ENCODE measurements at places on chromosomes 5 and 9.

GRCh38 chr5:136133922-136134379 is 1.3 kb downstream of the SMAD5 start:
- DNase-seq = no peak

DNA sequence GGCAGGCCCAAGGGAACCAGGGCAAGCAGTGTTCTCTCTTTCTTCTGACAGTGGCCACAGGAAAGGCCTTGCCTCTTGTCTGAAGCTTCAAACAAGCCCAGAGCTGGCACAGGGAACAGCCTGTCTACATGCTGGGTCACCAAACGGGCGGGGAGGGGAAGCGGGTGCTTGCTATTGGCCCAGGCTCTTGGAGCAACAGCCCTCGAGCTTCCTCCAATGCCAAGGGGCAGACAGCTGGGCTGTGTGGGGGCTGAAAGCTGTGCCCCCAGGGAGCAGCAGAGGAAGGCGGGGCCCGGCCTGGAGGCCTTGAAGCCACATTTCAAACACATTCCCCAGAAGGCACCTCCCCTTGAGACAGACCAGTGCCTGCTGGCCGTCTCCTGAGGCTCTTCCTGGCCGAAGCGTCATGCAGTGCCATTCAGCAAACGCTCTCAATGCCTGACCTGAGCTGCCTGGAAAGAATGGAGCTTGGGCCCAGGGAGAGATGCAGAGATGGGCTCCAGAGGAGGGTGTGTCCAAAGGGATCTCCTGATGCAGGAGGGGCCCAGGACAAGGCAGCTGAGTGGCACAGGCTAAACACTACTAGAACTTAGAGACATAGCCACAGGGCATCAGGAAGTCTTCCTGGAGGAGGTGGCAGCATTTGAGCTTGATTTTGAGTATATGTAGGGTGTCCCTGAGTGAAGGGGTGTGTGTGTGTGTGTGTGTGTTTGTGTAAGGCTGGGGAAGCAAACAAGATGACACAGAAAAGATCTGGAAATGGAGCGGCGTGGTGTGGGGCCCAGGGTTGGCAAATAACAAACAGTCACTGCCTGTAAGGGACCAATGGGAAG is 2.5 kb downstream of the FIBCD1 start:
- peak; percentile 70 for DNase-seq

- no peak for DNase-seq
Observed at GRCh38 chr9:75889977-75890471, 449 bp upstream of the PCSK5 start.

DNA sequence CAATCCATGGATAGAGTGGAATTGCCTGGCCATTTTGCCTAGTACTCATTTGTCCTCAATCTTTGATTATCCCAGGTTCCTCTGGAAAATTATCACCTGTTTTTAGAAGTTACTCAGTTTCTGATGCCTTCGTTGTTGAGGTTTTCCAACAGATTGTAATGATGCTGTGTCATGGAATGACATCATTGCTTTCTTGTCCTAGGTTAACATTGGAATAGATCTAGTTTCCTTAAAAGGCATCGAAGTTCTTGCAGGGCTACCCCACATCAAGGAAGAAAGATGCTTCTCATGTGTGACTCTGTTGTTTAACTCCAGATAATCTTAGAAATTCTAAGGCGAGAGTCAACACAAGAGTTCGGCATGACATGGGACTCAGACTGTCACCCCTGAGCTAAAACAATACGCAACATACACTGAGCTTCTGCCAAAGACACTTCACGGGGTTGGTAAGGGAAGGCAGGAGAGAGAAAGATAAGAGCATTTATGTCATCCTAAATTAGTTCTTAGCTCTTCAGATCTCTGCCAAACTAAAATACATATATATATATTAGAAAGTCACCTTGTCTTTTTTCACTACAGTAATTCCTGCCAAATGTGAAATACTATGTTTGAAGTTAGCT is 293.2 kb upstream of the WWC1 start:
- no peak for DNase-seq

DNA sequence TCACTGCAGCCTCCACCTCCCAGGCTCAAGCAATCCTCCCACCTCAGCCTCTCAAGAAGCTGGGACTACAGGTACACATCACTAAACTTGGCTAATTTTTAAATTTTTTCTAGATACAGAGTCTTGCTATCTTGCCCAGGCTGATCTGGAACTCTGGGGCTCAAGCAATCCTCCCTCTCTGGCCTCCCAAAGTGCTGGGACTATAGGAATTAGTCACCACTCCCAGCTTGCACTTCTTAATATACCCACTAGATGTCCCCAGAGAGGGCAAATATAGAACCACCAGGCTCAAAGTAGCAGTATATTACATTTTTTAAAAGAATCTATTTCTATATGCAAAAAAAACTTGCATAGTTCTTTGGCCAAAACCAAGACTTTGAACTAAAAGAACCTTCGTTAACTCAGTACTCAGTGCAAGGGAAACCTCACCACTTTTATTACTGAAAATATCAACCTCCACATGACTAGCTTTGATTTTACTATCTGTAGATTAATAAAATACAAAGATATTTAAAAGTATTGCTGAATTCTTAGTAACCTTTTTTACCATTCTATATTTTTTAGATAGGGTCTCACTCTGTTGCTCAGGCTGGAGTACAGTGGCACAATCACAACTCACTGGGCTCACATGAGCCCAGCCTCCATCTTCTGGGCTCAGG is 25.8 kb upstream of the HSD17B3 start:
- DNase-seq = no peak

GRCh38 chr9:127541865-127542264 is 70.2 kb upstream of the STXBP1 start:
- DNase-seq = no peak

GRCh38 chr5:158848634-158849033 is 251.1 kb downstream of the EBF1 start:
- DNase-seq = no peak

GRCh38 chr9:621201-621855 is 220.2 kb upstream of the DMRT1 start:
- DNase-seq = no peak

GRCh38 chr5:158988987-158989730 is 110.6 kb downstream of the EBF1 start:
- DNase-seq = no peak

DNA sequence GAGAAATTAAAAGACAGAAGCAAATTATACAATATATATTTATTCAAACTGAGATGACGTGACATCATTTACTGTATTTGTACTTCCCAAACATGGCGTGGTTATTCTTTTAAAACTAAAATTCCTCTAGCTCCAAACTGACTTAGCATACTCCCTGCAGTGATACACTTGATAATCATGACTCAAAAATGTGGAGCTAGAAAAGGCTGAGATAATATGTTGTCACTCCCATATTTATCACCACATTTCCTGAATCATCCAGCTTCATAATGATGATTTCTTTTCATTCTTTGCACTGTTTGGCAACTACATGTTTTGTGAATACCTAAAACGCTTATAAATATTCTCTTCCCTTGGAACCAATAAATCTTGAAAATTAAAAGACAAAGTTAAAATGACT is 341.0 kb downstream of the EBF1 start:
- DNase-seq = no peak

- DNase-seq = peak; percentile 75
Observed at GRCh38 chr5:174532455-174533453, 191.6 kb upstream of the MSX2 start.

DNA sequence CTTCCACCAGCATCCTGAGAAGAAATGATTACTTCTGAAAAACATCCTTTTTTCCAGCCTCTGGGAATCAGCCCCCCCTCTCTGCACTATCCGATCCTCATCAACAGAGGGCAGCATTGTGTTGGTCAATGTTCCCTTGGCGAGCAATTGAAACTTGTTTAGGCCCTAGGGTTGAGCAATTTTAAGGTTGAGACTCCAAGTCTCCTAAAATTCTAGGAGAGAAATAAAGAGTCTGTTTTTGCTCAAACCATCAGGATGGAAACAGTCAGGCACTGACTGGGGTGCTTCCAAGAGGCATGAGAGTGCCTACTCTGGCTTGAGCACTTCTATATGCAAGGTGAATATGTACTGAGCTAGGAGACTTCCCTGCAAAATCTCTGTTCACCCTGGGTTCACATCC is 12.4 kb upstream of the CYFIP2 start:
- DNase-seq = peak; percentile 71

GRCh38 chr5:77322406-77322805 is 111.9 kb downstream of the PDE8B start:
- DNase-seq = no peak

DNA sequence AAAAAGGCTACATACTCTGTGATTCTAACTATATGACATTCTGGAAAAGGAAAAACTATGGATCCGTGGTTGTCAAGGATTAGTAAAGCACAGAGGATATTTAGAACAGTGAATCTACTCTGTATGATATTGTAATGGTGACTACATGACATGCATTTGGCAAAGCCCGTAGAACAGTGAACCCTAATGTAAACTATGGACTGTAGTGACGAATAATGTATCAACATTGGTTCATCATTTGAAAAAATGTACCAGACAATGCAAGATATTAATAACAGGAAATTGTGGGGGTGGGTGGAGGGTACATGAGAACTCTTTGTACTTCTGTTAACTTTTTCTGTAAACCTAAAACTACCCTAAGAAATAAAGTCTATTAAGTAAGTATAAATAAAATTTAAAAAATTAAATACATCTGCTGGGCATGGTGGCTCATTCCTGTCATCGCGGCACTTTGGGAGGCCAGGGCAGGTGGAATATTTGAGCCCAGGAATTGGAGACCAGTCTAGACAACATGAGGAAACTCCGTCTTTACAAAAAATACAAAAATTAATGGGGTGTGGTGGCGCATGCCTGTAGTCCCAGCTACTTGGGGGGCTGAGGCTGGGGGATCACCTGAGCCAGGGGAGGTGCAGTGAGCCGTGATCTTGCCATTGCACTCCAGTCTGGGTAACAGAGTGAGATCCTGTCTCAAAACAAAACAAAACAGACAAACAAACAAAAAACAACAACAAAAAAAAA is 101.7 kb upstream of the TBC1D2 start:
- DNase-seq = no peak
